ENCODE measurements at places on chromosomes 11 and 22.

- DNase-seq: no peak
These were observed 48.8 kb downstream of the EXT2 start for GRCh38 chr11:44143987-44144909.

DNA sequence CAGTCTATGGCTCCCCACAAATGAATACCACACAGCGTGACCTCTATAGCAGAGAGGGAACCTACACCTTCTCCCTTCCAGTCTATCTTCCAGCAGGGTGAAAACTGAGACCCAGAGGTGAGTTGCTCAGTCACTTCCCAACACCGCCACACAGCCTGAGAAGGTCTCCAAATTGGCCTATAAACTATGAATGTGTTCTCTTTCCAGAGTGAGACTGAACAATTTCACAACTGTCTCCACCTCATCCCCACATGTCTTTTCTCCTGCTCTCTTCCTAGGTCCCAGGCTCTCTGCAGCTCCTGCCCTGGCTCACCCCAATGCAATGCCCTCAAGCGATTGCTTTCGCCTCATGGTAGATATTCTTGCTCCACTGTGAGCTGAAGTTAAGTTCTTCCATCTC is 14.0 kb downstream of the CLMP start:
- DNase-seq: no peak

DNA sequence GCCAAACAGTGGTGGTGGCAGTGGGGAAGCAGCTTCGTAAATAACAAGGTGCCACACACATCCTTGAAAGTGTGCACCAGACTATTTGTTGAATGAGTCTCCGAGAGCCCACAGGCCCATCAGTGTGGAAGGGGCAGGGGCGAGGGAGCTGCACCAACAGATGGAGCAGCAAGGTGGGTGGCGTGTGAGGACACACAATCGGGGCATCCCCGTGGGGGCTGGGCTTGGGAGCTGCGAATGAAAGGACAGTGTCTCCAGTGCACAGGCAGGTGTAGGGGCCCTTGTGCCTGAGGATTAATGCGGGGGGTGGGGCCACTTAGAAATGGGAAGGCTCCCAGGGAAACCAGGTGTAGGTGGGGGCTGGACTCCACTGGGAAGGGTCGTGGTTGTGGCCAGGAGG is 2.8 kb downstream of the NRXN2 start:
- DNase-seq: no peak

DNA sequence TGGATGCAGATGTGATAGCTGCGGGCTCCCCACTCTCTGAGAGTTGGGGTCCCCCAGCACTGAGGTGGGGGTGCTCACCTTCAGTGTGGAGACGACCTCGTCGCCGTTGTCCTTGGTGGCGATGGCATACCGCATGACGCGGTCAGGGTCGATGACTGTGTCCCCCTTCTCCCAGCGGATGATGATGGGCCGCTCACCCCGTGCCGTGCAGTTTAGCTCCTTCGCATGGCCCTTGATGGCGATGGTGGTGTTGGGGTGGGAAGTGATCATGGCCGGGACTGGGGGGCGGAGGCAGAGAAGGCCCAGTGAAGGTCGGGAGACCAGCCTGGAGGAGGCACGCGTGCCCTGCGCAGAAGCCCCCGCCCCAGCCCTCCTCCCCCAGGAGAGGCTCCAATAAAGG is 154.2 kb downstream of the CEP164 start:
- no peak for DNase-seq

- no peak for DNase-seq
These were observed 9.0 kb upstream of the CYTH4 start for GRCh38 chr22:37273126-37273845.

GRCh38 chr22:35721960-35722359 is 4.3 kb downstream of the APOL5 start:
- DNase-seq: no peak

- DNase-seq: no peak
These were observed 300.2 kb downstream of the MN1 start for GRCh38 chr22:27501191-27501936.

GRCh38 chr11:95897731-95898130 is 26.2 kb downstream of the MTMR2 start:
- no peak for DNase-seq

DNA sequence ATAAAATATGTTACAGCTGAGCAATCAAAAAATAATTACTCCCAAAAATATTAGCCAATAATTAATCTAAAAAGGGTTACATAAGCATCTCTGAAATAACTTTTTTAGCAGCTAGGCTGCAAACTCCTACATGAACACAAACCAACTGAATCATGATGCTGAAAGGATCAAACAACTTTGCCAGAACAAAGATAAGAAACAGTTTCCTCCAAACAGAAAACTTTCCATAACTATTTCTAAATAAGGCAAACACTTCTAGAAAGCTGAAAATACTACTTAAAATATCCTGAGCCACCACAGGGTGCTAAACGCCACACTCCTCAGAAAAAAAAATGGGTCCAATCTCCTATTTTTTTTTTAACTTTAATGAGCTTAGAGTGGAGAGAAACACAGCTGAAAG is 68.6 kb upstream of the ARHGAP32 start:
- no peak for DNase-seq

GRCh38 chr11:78920329-78920728 is 345.7 kb upstream of the NARS2 start:
- DNase-seq: no peak

DNA sequence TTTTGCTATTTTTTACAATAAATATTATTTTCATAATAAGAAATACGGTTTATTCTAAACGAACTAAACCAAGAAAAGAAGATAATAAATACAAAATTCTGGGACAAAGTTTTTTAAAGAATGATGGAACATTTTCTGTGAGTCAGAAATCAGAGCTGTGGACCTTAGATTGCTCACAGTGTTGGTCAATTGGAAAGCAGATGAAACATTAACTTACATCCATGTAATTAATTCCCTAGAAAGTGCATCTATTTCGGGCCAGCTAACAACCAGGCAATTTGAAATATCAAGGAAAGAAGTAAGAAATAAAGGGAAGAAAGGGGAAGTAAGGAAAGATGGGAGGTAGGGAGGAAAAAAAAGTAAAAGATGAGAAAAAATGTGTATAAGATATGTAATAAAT is 1569.8 kb upstream of the TENM4 start:
- no peak for DNase-seq

- DNase-seq: no peak
These were observed 23.7 kb upstream of the MS4A6A start for GRCh38 chr11:60206616-60207015.

- DNase-seq: no peak
These were observed 35.7 kb downstream of the SIK3 start for GRCh38 chr11:117062498-117062897.

- no peak for DNase-seq
These were observed 63.8 kb downstream of the RBX1 start for GRCh38 chr22:41015003-41015402.

DNA sequence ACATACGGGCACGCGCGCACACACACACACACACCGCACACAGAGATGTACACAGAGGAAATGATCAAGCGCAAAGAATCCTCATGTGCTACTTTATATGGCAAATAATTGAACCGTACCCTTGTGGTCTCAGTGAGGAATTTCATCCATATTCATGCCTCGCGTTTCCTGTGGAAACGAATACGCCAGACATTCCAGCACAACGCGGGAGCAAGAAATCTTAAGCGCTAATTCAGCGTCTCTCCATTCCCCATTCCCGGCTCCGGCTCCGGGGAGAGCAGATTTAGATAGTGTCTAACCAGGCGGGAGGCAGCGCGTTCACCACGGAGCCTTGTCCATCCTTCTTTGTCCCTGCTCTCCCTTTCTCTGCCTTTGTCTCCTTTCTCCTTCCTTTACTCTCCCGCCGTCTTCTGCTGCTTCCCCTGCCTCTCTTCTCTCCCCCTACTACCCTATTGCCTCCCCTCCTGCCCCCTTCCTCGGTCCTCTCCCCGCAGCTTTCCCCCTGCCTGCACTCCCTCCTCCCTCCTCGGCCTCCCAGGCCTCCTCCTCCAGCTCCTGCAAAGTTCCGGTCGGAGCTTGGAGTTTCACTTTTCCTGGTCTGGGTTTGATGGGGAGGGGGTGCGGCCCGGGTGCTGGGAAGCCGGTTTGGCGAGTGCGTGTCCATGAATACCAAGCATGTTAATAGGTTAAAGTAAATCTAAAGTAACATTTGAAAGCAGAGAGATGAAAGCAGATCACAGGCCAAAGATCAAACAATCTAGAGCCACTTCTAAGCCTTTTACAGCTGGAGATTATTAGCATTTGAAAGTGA is 579.3 kb downstream of the BUD13 start:
- no peak for DNase-seq

GRCh38 chr22:20256551-20257211 is 11.4 kb downstream of the RTN4R start:
- no peak for DNase-seq

- no peak for DNase-seq
These were observed 2.4 kb downstream of the CCS start for GRCh38 chr11:66595245-66595904.

DNA sequence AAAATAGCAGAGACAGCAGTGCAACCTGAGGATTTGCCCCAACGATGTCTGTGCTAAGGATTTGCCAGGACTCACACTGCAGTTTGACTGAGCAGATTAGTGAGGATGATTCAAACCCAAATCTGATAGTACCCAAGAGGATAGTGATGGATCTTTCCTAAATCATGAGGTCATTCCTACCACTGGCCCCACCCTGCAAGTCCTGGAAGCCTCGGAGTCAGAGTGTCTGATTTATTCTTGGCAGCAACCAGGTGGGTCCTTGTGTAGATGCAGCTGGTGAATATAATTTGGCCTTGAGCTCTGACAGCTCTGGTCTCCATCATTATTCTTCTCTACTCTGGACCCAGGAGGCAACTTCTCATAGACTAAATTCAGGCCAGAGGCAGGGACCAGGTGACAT is 179.3 kb upstream of the RAG2 start:
- DNase-seq: no peak

DNA sequence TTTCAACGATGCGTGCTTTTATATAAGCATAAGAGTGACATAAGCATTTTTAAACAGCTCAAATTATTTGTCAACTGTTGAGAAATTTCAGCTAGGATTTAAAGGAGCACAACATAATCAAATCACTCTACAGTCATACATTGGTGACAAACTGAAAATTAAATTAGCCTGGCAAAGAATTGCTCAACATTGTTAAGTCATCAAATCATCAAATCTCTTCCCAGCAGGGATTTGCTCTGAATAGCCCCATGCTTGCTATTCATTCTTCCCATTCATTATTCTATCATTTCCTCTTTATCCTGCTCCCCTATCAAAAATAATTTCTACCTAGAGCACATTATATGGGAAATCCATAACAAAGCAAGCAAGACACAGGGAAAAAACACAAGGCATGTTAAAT is 198.7 kb upstream of the LUZP2 start:
- DNase-seq: no peak

- no peak for DNase-seq
These were observed 165.0 kb upstream of the MTMR2 start for GRCh38 chr11:96088914-96089313.

GRCh38 chr11:14529321-14529720 is 9.1 kb upstream of the PSMA1 start:
- DNase-seq: no peak

DNA sequence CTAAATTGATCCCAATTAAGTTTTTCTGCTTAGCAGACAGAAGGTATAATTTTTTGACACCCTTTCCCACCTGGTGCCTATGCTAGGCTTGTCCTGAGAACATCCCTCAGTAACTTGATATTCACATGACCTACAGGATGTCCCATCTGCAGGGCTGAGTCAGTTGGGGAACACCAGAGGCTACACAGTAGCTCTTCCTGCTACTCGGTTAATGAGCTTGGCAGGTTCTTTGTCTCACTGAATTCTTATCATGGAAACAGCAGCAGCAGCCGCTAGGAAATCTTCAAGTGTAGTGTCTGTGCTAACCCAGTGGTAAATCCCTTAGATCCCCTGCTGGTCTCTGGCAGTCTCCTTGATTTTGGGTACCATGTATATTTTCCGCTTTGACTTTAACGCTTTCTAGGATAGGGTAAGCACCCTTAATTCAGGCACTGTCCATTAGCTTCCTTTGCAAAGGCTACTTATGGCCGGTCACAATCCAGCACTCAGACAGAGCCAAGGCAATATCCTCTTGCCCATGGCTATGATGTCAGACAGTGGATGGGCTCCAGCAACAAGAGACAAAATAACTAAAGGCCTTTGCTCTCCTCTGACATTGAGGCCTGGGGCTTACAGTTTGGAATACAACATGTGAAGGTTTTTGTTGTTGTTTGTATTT is 8.5 kb downstream of the MRPL16 start:
- no peak for DNase-seq

DNA sequence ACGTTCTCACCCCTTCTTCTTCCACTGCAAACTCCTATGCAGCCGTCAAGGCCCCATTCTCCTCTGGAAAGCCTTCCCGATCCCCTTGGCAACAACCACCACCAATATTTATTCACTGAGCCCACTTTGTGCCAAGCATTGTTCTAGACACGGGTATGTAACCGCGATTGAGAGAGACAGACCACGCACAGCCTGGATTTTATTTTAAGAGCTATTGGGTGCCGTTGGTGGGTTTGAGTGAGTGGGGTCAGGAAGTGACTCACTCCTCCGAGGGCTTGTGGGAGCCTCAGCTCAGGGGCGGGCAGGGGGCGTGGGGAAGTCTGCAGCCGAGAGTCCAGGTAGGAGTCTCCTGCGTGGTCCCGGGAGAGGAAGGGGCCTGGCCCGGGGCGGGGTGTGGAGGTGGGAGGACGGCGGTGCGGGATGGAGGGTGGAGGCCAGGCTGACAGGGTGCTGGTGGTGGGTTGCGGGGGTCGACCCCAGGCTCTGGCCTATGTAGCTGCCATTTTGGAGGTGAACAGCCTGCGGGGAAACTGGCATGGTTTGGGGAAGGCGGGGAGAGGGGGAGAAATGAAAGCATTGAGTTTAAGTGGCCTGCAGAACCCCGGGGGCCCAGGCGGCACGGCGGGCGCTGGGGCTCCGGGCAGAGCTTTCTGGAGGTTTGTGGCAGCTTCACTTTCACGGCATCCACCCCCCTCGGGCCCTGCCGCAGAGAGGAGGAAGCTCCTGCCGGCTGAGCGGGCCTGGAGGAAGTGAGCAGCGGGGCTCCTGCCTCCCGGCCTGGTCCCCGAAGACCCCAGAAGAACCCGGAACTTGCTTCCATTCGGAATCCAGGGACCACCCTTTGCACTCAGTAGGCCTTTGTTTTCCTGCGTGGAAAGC is 547 bp downstream of the PARVG start:
- DNase-seq: peak; percentile 24

GRCh38 chr11:71364806-71365205 is 83.4 kb downstream of the DHCR7 start:
- DNase-seq: no peak

GRCh38 chr11:122758974-122759373 is 79.3 kb upstream of the CRTAM start:
- DNase-seq: no peak

DNA sequence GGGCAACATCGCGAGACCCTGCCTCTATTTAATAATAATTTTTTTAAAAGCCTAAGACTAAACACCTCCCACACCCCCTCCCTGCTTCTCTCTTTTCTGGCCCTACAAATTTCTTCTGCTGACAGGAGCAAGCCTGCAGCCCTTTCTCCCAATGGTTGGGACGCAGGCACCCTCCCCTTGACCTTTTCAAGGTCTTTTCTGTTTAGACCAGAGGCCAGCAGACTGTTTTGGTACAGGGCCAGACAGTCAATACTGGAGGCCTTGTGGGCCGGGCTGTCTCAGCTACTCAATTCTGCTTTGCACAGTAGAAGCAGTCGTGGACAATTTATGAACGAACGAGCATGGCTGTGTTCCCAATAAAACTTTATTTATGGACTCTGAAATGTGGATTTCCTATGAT is 92.3 kb downstream of the SCN3B start:
- DNase-seq: no peak

Data from stimulated activated CD8-positive, alpha-beta memory T cell treated with anti-CD3 and anti-CD28 coated beads, Interleukin-4, amount 100 ng/mL, for 1 hour (primary cell).